Brain microvascular endothelial cell (primary cell): ENCODE measurements at places on chromosomes 7 and 10.
A peak's percentile ranks its signal among the peaks of the same experiment; 100 is the strongest.

- no peak for DNase-seq
Measured at GRCh38 chr10:47456079-47456785, 27.7 kb downstream of the ANXA8 start.

DNA sequence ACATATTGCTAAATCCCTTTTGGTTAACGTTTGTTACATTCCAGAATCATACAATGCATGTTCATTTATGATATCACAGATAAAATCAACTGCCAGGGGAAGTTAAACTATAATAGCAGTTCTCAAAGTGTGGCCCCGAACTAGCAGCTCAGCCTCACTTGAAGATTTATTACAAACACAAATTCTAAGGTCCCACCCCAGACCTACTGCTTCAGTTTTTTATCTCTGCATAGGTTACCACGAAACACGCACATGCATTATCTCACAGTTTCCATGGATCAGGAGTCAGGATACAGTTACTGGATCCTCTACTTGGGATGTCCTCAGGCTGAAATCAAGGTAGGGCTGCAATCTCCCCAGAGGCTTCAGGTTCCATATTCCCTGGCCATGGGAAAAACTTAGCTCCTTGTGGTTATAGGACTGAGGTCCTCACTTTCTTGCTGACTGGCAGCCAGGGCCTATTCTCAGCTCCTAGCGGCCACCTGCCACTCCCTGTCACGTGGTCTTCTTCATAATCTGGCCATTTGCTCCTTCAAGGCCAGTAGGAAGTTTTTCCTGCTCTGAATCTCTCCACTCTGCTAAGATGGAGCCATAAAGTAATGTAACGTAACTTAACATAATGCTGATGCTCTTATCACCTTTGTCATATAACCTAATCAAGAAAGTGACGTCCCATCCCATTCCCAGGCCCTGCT lies 50.5 kb upstream of the YAE1 start:
- no peak for DNase-seq

- DNase-seq, result no peak
Measured at GRCh38 chr10:114499630-114500190, 95.4 kb upstream of the AFAP1L2 start.

- no peak for DNase-seq
Measured at GRCh38 chr7:7967886-7968543, 581 bp upstream of the GLCCI1 start.

DNA sequence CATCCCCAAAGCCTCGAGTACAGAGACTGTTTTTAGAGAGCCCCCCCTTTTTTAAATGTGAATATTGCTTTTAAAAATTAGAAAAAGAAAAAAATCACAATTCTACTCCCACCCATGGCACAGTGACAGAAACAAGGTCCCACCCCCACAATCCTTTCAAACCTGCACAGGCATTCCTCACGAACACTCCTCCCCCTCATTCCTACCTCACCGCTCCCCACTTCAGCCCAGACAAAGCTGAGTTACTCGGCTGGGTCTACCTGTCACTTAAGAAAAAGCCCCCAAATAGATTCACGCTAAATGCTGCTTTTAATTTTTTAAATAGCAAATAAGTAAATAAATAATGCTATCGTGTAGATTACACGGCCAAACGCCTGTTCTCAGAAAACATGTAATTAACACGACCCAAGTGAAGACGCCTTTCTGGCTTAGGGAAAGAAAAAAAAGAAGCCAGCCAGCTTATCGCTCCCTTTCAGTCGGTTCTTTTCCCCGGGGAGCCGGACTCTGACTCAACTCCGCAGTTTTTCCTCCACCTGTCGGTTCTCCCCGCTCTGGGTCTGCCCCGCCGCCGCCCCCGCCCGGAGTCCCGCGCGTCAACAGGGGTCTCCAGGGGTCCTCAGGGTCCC lies 739 bp downstream of the MPP7 start:
- peak; percentile 25 for DNase-seq

DNA sequence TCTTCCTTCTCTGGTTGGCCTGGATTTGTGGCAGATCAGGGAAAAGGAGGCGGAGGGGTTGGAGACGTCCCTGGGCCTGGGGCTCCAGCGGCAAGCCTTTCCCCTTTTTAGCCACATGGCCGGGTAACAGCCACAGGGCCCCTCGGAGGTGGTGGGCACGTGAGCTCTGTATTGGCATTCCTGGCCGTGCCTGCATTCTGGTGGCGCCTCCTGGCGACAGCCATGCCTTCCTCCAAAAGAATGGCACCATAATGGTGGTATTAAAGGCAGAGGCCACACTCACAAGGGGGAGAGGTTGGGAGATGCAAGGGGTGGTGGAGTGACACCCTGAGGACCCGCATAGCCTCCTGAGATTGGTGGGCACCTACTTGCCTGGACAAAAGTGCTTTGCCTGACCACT lies 3.0 kb upstream of the AQP1 start:
- no peak for DNase-seq

GRCh38 chr10:37304036-37304435 lies 178.6 kb downstream of the ANKRD30A start:
- no peak for DNase-seq

GRCh38 chr7:106053109-106053508 lies 59.0 kb downstream of the SYPL1 start:
- DNase-seq, result no peak

- no peak for DNase-seq
Measured at GRCh38 chr7:151896486-151896885, 19.6 kb upstream of the PRKAG2 start.

GRCh38 chr7:124915242-124915641 lies 14.4 kb downstream of the POT1 start:
- no peak for DNase-seq

GRCh38 chr10:97701438-97702069 lies 12.0 kb upstream of the MARVELD1 start:
- peak; percentile 62 for DNase-seq

GRCh38 chr7:7718492-7718891 lies at the start of gene RPA3:
Gene RPA3, minus strand, starts transcription at chr7:7718607. Its CDS starts 78,189 bp downstream, at chr7:7640418.
- DNase-seq, result no peak

DNA sequence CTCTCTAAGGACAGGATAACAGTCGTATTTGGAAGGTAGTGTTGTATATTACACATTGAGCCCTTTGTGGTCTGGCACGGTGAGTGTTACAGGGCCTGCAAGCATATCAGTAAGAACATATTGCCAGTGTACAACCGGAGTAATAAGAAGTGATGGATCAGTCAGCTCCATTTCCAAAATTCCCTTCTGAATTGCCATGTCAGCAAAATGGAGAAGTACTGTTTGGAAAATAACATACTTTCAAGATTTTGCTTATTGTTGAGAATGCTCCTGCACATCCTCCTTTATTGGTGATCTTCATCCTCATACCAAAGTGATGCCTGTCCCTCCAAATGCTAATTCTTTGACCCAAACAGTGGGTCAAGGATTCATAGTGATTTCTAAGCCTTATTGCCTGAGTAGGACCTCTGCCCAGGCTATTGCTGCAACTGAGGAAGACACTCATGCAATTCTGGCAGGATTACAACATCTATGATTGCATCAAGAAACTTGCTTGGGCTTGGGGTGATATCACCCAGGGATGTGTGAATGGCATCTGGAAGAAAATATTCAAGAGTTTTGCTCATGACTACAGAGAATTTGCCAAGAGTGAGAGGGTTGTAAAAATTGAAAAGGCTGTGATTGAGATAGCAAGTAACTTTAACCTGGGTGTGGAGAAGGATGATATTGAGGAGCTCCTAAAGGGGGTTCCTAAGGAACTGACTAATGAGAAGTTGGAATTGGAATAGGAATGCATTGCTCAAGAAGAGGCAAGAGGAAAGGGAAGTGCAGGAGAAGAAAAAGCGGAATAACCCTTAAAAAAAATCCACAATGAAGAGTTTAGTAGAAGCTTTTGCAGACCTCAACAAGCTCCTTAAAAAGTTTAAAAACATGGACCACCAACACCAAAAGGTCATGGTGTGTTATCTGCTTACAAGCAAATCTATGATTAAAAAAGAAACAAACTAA lies 452.2 kb upstream of the SORCS1 start:
- no peak for DNase-seq

GRCh38 chr7:10507032-10507431 lies 466.6 kb upstream of the PHF14 start:
- DNase-seq, result no peak

DNA sequence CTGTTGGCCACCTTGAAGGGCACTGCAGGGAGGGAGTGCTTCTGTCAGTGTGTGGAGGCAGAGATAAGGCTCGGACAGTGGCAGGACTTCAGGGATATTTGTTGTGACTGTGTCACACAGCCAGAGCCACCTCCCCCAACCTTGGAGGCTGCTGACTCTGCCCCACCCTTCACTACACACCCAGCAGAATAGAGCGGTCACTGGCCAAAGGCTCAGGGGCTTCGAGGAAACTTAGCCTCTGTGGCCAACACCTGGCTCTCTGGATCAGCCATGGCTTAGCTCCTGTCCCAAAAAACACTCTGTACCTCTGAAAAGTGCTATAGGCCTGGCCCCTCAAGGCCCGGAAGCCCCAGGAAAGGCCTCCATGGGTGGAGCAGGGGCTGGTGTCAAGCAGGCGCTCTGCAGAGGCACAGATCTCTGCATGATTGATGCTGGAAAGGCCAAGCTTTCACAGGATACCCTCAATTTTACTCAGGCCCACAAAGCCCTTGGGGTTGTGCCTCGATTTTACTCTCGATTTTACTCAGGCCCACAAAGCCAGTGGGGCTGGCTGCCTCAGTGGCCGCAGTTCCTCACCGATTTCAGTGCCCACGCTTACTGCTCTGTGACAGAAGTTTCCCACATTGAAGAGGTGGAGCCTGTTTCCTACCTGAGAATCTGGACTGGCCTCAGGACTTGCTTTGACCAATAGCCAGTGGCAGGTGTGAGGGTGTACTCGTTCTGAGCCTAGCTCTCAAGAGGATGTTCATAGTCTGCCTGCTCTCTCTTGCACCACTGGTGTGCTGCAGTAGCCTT lies 113.2 kb upstream of the GPR26 start:
- no peak for DNase-seq

DNA sequence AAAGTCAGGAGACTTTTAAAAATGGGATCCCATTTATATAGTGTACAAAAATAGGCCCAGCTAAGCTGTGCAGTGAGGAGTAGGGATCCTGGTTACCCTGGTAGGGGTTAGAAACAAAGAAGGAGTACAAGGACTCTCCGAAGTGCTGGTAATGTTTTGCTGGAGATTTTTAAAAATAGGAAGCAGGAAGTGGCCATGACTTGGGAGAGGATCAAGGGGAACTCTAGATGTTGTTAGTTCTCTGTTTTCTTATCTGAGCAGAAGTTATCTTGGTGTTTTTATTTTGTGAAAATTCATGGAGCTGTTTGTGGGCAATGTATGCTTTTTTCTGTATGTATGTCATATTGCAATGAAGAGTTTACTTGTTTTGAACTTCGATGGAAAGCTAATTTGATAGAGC lies 373.9 kb downstream of the SFMBT2 start:
- DNase-seq, result no peak

DNA sequence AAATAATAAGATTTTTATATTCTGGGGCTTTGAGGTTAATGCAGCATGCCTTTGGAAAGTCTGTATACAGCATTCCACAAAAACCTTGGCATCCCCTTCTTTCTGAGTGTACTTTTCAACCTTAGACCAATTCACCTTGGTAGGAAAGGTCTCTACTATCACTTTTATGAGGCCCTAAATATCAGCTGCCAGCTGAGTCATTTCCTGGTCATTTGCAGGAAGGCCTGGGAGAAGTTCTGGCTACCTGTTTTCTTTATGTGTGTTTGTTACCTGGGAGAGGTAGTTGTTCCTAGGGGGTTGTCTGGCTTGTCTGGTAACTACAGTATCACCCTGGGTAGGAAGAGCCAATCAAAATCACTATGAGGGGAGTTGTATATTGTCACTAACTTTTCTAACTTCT lies 4.1 kb downstream of the SPAM1 start:
- DNase-seq, result no peak

DNA sequence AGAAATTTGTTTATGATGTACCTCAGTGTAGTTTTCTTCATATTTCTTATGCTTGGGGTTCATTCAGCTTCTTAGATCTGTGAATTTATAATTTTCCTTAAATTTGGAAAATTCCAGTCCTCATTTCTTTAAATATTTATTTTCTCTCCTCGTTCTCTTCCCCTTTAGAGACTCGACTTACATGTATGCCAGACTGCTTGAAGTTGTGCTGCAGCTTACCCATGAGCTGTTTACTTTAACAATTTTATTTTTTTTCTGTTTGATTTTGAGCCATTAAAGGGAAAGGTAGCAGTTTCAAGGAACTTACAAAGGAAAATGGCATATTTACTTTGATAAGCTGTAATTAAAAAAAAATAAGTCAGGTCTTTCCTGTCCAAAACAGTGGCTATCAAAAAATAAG lies 123.0 kb upstream of the ZNF32 start:
- DNase-seq, result no peak

- no peak for DNase-seq
Measured at GRCh38 chr10:132381741-132382140, 15.3 kb upstream of the PWWP2B start.

GRCh38 chr7:136045181-136045580 lies 68.0 kb upstream of the MTPN start:
- DNase-seq, result no peak

DNA sequence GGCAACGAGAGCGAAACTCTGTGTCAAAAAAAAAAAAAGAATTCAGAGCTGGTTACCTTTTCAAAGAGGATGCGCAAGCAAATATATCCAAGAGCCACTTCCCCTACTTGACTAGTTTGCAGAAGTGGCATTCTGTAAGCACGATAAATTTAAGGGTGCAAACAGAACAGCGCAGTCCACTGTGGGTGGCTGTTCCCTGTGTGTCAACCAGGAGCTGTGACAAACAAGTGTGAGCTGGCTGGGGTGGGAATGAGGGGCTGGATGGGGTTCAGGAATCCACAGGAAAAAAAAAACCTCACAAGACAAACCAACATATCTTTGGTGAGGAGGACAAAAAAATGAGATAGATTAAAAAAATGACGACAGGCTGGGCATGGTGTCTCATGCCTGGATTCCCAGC lies 15.9 kb downstream of the GUSB start:
- DNase-seq, result no peak

DNA sequence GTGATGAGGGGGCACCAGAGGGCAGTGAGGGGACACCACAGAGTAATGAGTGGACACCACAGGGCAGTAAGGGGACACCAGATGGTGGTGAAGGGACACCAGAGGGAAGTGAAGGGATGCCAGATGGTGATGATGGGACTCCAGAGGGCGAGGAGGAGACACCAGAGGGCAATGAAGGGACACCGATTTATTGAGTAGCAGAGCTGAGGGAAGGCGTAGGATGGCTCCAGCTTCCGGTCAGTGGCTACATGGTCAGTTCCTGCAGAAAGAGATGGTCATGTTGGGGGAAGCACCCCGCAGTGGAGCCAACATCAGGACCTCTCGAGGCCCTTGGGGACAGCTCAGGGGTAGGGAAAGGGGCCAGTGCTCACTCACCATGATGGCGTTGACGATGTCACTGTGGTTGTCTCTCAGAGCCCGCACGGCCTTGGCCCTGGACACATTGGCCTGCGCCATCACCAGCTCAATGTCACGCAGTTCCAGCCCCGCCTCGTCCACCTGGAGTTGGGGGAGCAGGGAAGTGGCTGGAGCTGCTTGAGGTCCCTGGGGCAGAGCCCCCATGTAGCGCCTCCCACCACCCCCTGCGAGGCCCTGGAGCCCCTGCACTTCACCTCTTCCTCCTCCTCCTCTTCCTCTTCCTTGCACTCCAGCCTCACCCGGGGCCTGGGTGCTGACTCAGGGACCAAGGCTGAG lies 8.4 kb downstream of the NACAD start:
- no peak for DNase-seq

- no peak for DNase-seq
Measured at GRCh38 chr10:67476201-67476600, 219.8 kb downstream of the CTNNA3 start.

- no peak for DNase-seq
Measured at GRCh38 chr7:108529341-108529740, 3.4 kb upstream of the PNPLA8 start.
